ENCODE measurements at places on chromosomes 5 and 9. TPM values are rescaled to one million over a fixed set of nuclear protein-coding genes. Genes with fewer than 3 reads are reported as not detected.

- H3K27me3 ChIP-seq, result no peaks in the 10 kb centered on the region
- H3K4me1 ChIP-seq, result peaks cover 5% of the 10 kb centered on the region
- H3K4me3 ChIP-seq, result no peak overlapping the region
- no peak for DNase-seq
These were observed 26.4 kb downstream of the EHMT1 start for GRCh38 chr9:137645211-137645610.

The SPATA6L gene
- 2.1 TPM for total RNA-seq

DNA sequence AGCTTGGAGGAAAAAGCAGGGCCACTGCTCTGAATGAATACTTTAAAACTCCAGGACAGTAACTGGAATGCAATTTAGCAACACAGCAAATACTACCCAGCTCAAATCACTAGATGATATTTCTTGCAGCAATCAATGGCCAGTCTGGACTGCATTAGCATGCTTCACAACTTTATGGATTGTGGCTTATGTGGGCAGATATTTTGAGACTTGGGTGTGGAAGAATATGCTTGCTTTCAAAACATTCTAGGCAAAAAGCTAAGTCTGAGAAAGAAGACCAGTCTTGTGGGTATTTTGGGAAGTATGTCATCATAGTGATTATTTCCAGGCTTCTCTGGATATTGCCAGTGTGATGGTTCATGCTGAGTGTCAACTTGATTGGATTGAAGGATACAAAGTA, 3.1 kb downstream of the RANBP3L start:
- DNase-seq, result no peak
- no peaks in the 10 kb centered on the region for H3K27me3 ChIP-seq
- H3K27ac ChIP-seq, result no peak overlapping the region
- no peaks in the 10 kb centered on the region for H3K36me3 ChIP-seq
- no peaks in the 10 kb centered on the region for H3K4me1 ChIP-seq
- no peak overlapping the region for H3K4me3 ChIP-seq

DNA sequence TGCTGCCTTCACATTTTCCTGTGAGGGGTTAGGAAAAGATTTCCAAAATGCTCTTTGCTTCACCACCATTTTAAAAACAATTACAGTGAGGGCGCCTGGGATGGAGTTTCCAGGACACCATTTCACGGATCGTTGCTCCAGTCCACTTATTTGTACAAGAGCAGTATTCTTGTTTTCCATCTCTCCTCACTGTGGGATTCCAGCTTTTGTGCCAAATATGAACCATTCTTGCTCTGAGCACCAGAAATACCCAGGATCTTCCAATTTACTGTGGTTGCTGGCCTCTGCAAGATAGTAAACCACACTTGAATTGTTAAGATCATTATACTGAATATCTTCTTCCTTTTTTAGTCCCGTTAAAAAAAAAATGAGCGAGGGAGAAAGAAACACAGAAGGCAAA, 899.5 kb downstream of the TLE1 start:
- no peaks in the 10 kb centered on the region for H3K27me3 ChIP-seq
- H3K4me1 ChIP-seq, result no peaks in the 10 kb centered on the region
- no peaks in the 10 kb centered on the region for H3K36me3 ChIP-seq
- H3K4me3 ChIP-seq, result no peak overlapping the region

- DNase-seq, result no peak
- no peaks in the 10 kb centered on the region for H3K27me3 ChIP-seq
- H3K27ac ChIP-seq, result no peak within 1 kb of the TSS
- no peaks in the 10 kb centered on the region for H3K36me3 ChIP-seq
- no peak within 1 kb of the TSS for H3K4me3 ChIP-seq
These were observed at the start of gene PCDHB7 for GRCh38 chr5:141172381-141173204. Gene PCDHB7, plus strand, starts transcription at chr5:141172644. Its CDS starts 192 bp downstream, at chr5:141172836.

The PRUNE2 gene
- total RNA-seq, result 0.61 TPM

DNA sequence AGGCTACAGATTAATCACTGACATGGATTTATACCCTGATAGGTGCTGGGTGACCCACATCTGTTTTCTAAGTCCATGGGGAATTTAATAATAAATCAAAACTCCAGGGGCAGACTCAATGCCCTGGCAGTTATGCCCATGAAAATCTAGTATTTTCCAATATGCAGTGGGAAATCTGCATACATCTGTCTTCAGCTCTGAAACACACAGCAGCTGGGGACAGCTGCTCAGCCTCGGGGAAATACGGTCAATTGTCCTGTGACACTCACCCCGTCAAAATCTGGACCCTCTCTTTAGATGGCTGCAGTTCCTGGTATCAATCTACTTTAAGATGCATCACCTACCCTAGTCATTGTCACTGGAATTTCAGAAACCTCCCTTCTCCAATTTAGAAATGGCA, 12.7 kb upstream of the C1QTNF3 start:
- no peaks in the 10 kb centered on the region for H3K4me1 ChIP-seq
- H3K36me3 ChIP-seq, result no peaks in the 10 kb centered on the region
- no peak overlapping the region for H3K4me3 ChIP-seq

GRCh38 chr5:13478831-13479465, 465.5 kb downstream of the DNAH5 start:
- no peaks in the 10 kb centered on the region for H3K36me3 ChIP-seq
- no peak overlapping the region for H3K4me3 ChIP-seq
- no peaks in the 10 kb centered on the region for H3K4me1 ChIP-seq
- H3K27me3 ChIP-seq, result no peaks in the 10 kb centered on the region

DNA sequence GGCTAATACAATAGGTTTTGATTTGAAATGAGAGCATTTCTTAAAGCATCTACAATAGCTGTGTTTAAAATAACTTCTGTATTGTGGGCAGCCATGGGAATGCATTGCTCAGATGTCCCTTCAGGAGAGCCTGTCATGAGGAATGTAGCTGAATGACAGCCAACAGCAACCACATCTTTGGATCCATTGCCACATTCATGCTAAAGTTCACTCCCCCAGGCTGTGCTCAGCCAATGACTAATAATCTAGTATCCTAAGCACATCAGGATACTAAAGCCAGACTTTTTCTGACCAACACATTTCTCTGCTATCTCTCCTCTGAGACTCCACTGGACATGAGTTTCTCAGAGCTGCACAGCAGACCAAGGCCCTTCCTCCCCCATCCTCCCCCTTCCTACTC, 45.5 kb downstream of the HTR1A start:
- H3K27ac ChIP-seq, result no peak overlapping the region
- no peaks in the 10 kb centered on the region for H3K27me3 ChIP-seq
- no peak overlapping the region for H3K4me3 ChIP-seq

- H3K4me1 ChIP-seq, result no peaks in the 10 kb centered on the region
- no peak for DNase-seq
- peak overlapping the region; percentile 42 for H3K4me3 ChIP-seq
- no peak overlapping the region for H3K27ac ChIP-seq
- H3K36me3 ChIP-seq, result no peaks in the 10 kb centered on the region
These were observed 664 bp upstream of the RAB3C start for GRCh38 chr5:58582019-58582802.

GRCh38 chr5:172166030-172166826, 21.8 kb downstream of the STK10 start:
- DNase-seq, result no peak
- H3K4me3 ChIP-seq, result no peak overlapping the region
- H3K36me3 ChIP-seq, result peaks cover 15% of the 10 kb centered on the region
- no peaks in the 10 kb centered on the region for H3K27me3 ChIP-seq

The SLC36A1 gene
- total RNA-seq, result 6.2 TPM

The CEL gene
- 4.1 TPM for total RNA-seq

The FAM221B gene
- total RNA-seq, result not detected

- H3K4me1 ChIP-seq, result peaks cover 5% of the 10 kb centered on the region
- H3K4me3 ChIP-seq, result peak overlapping the region; percentile 51
- H3K27ac ChIP-seq, result no peak overlapping the region
These were observed 985 bp upstream of the WDR38 start for GRCh38 chr9:124852121-124852828.

GRCh38 chr9:113523421-113524141, 60.1 kb downstream of the RGS3 start:
- peaks cover 38% of the 10 kb centered on the region for H3K4me1 ChIP-seq
- no peaks in the 10 kb centered on the region for H3K27me3 ChIP-seq
- DNase-seq, result peak; percentile 85
- H3K27ac ChIP-seq, result peak overlapping the region; percentile 78
- peaks cover 24% of the 10 kb centered on the region for H3K36me3 ChIP-seq

- H3K4me3 ChIP-seq, result peak overlapping the region; percentile 98
- peak overlapping the region; percentile 94 for H3K27ac ChIP-seq
- H3K4me1 ChIP-seq, result no peaks in the 10 kb centered on the region
These were observed 665 bp downstream of the RASA1 start for GRCh38 chr5:87268126-87268969.

- H3K27ac ChIP-seq, result no peak overlapping the region
- DNase-seq, result no peak
- peaks cover 12% of the 10 kb centered on the region for H3K36me3 ChIP-seq
These were observed 44.1 kb downstream of the CAMK4 start for GRCh38 chr5:111268300-111268699.

DNA sequence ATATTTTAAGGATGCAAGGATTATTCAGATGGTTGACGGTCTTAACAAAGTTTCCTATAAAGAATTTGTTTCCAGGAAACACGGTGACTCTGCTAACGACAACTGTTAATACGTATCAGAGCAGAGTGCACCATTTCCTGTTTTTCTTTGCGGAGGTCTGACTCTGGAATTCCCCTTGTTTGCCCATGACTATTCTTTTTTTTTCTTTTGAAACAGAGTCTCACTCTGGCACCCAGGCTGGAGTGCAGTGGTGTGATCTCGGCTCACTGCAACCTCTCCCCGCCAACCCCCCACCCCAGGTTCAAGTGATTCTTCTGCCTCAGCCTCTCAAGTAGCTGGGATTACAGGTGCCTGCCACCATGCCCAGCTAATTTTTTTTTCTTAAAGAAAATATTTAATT, 115.9 kb downstream of the CDC42SE2 start:
- H3K27ac ChIP-seq, result peak overlapping the region; percentile 95
- H3K4me1 ChIP-seq, result peaks cover 81% of the 10 kb centered on the region
- H3K4me3 ChIP-seq, result no peak overlapping the region

DNA sequence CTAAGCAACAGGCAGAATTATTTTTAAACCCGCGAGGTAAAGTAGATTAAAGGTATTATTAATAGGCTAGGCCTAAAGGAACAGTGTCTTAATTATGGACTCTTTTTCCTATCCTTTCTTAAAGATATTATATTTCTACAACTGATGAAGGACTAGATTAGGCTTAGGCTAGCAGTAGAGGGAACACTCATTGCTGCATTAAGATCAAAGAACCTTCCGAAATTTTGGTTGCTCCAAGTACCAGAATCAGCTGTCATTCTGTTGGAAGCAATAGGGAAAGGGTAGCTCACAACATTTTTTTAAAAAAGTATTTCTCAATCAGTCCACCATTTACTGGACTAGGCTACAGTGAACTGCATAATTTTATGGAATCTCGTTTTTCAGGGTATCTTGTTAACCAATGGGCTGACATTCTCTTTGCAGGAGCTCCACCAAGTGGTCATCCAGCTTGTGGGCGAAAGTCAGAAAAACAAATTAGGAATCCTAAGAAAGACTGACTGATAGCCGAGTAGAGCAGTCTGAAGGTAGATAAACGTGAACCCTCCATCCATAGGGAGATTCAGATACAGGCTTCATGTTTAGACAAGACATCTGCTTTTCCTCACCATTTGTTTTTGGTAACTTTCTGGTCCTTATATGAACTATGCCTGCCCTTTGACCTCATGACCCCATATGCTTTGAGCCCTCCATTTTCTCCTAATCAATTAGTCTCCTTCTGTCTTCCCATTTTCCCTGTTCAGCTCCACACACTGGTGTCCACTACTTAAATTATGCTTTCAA, 103.6 kb upstream of the CHD1 start:
- no peaks in the 10 kb centered on the region for H3K36me3 ChIP-seq
- peaks cover 46% of the 10 kb centered on the region for H3K4me1 ChIP-seq
- peak overlapping the region; percentile 33 for H3K4me3 ChIP-seq
- no peaks in the 10 kb centered on the region for H3K27me3 ChIP-seq
- peak overlapping the region; percentile 69 for H3K27ac ChIP-seq
- no peak for DNase-seq

DNA sequence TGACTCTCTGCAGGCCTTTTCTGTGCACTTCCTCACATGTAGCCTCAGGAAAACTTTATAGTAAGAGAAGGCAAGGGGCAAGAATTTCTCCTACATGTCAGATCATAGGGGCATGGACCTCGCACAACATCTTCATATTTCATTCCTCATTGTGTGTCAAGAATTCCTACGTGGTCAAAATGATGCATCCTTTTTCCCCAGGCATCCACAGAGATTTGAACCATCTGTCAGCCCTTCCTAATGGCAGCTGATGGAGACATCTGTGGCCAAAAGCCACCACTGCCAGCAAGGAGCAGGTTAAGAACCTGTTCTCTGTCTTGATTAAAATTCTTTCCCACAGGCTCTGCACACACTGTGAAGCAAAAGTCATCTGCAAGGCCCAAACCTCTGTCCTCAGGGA, 42.5 kb downstream of the MFAP3 start:
- no peaks in the 10 kb centered on the region for H3K27me3 ChIP-seq
- DNase-seq, result no peak
- H3K4me1 ChIP-seq, result no peaks in the 10 kb centered on the region
- H3K36me3 ChIP-seq, result no peaks in the 10 kb centered on the region
- H3K27ac ChIP-seq, result no peak overlapping the region

GRCh38 chr5:101473483-101473882, 570.4 kb upstream of the ST8SIA4 start:
- no peaks in the 10 kb centered on the region for H3K4me1 ChIP-seq
- no peaks in the 10 kb centered on the region for H3K27me3 ChIP-seq
- DNase-seq, result peak; percentile 3
- no peak overlapping the region for H3K27ac ChIP-seq

- no peaks in the 10 kb centered on the region for H3K36me3 ChIP-seq
- DNase-seq, result no peak
- no peaks in the 10 kb centered on the region for H3K4me1 ChIP-seq
- no peak overlapping the region for H3K4me3 ChIP-seq
- H3K27me3 ChIP-seq, result no peaks in the 10 kb centered on the region
These were observed 24.8 kb downstream of the PPP3R2 start for GRCh38 chr9:101569741-101570501.

The NUDT12 gene
- total RNA-seq, result 3.9 TPM

- peak overlapping the region; percentile 22 for H3K27ac ChIP-seq
- peaks cover 21% of the 10 kb centered on the region for H3K4me1 ChIP-seq
- H3K36me3 ChIP-seq, result no peaks in the 10 kb centered on the region
- peak; percentile 78 for DNase-seq
- H3K27me3 ChIP-seq, result no peaks in the 10 kb centered on the region
These were observed 97.6 kb downstream of the ARSB start for GRCh38 chr5:78887384-78888118.

DNA sequence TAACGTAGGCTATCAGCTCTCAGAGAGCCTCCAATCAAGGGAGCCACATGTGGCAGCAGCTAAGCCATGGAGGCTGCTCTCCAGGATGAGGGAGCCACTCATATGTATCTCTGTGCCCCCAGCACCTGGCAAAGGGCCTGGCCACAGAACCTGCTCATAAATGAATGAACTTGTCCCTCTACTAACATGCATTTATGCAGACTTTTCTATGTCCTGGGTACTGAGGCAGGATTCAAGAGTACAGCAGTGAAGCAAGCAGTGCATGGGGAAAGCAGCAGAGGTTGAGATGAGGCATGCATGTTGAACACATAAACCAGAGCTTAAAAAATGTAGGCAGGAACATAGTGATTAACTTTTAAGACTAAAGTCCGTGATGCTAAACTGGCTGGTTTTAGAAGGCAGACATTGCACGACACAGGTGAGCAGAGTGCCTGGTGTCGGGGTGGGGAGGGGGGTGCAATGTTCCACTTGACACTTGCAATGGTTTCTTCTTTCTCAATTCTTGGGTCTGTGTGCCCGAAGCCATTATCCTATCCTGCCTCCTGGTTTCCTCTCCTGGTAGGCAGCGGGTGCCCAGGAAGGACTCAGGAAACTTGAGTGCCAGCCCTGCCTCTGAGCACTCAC, 142.8 kb upstream of the ALDH1B1 start:
- DNase-seq, result no peak
- H3K36me3 ChIP-seq, result no peaks in the 10 kb centered on the region
- no peaks in the 10 kb centered on the region for H3K4me1 ChIP-seq
- no peak overlapping the region for H3K4me3 ChIP-seq
